ENCODE measurements at places on chromosomes 7 and 10.

GRCh38 chr10:130430291-130430690 is 294.1 kb downstream of the GLRX3 start:
- DNase-seq = no peak

- peak; percentile 13 for DNase-seq
Measured at GRCh38 chr7:104272767-104273384, 55.5 kb upstream of the LHFPL3 start.

DNA sequence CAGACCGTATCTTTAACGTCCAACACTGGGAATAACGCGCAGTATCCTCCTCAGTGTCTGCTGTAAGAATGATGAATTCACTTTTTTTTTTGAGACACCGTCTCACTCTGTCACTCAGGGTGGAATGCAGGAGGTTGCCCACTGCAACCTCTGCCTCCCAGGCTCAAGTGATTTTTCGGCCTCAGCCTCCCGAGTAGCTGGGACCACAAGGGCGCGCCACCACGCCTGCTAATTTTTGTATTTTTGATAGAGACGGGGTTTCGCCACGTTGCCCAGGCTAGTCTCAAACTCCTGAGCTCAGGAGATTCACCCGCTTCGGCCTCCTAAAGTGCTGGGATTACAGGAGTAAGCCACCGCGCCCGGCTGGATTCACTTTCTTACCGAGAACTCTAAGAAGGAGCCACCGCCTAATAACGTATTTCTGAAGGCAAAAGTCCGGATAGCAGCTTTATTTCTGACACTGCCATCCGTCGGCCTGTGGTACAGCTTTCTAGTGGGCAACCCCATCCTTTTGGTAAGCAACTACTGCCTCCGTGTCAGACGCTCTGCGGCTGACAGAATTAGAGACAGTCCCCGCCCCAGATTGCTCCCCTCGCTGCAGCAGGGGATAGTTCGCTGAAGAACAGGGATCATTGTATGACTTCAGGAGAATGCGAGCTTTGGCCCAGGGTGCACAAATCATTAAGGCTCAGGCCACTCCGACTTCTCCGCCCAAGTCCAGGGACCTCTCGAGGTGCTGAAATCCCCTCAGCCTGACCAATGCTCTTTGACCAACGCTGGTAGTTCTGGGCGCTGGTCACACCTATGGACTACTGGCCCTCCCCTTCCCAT is 662 bp downstream of the POLR3A start:
- no peak for DNase-seq

- DNase-seq = no peak
Measured at GRCh38 chr7:71465741-71466189, 333.8 kb downstream of the GALNT17 start.

DNA sequence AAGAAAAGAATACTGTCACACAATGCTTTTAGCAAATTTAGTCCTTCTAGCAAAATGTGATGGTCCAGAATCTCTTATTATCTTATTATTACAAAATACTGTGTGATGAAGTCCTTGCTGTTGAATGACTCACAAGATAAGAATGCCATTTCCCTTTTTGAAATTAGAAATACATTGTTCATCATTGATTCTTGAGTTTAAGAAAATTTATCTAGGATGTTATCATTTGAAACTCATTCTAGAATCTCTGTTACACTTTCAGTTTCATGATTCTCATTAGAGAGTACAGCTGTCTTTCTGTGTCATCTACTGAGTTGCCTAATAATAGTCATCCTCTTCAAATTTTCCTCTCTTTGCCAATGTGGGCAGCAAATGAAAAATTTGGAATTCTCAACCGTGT is 9.6 kb downstream of the ZKSCAN5 start:
- no peak for DNase-seq

DNA sequence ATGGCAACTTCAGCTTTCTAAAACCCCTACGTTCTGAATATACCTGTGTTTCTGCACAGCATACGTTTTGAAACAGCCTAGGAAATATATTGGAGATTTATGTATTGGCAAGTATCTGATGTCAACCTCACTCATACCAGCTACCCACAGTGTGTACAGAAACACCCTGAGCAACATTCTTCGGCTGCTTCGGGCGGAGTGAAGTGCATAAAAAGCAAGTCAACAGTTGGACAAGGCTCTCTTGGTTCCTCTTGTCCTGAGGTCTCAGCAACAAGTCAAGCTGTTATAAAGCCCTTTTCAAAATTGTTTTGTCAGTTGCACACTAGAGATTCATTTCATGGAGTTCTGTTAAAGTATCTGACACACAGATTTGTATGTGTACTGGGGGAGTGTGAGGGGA is 40.0 kb upstream of the PAPSS2 start:
- DNase-seq = no peak

DNA sequence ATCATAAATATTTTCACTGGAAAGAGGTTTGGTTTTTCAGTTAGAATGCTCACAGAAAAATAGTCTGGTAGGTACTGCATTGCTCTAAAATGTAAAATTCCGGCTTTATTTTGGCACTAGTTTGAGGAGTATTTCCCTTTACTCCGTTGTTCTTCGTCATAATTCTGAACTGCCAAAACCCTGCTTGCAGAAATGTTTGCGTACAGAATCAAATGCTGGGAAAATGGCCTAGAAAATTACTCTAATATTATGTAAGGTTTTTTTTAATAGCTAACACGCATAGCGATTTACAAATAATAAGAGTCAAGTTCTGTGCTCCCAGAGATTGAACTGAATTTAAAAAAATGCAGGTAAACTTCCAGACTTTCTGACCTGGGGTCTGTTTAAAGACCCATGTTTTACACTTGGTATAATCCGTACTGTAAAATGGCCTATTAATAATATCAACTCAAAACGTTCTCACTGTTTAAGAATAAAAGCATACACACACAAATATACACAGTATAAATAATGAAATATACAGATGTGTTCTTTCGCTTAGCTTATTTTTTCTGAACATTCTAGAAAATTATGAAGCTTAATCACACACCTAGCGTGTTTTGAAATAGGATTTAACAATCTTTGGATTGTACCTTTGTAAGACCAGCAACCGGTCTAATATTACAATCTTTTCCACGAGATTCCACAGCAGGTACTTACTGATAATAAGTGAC is 23.5 kb upstream of the ANLN start:
- DNase-seq = no peak

DNA sequence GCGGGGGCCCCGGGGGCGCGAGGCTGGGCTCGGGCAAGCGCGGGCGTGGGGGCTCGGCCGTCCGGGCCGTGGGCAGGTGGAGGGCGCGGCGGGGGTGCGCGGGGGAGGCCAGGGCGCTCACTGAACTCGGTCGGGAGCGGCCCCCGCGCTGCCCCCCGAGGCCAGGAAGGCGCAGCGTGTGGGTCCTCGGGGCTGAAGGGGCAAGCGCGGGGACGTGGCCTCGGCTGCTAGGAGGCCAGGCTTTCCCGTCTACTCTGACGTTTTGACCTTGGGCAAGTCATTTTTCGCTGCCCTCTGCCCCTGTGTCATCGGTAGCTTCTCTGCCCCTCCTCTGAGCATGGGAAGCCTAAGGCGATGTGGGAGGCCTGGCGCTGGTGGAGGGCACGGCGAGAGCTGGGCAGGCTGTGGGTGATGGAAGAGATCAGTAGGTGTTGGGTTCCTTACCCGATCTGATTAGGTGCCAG is 441 bp downstream of the FBH1 start:
- DNase-seq = no peak
